ENCODE measurements at places on chromosomes 13 and 19.

DNA sequence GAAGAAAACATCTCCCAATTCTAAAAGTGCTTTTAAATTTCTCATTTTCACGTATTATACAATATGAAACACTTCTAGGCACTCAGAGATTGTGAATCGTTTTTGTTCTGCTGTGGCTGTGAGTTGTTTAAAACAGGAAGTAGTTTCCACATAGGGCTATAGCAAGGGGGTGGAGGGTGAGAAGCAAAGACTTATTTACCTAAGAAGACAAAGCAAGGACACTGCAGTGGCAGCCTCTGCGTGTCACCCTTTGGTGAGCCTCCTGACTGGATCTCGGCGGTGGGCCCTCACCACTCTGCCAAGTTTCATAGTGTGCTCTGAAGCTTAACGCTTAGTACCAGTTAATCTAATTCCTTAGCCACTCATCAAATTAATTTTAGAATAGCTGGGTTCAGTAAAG is 56.8 kb downstream of the TNFSF13B start:
- no peak for DNase-seq

DNA sequence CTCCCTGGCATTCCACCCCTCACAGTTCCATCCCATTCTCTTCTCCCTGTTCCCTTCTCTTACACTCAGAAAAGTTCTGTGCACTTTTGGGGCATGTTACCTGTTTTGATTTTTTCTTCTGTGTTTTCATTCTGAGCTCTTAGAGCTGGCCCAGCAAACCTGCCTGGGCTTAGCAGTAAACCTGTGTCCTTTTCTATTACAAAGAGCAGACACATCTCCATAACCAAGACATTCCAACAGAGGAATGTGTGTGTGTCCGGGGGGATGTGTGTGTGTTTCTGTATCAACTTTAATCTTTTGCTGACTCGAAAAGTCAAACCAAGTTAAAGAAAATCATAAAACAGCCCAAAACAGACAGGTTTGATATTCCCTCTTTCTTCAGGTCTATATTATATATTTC is 49.1 kb upstream of the SOX21 start:
- no peak for DNase-seq

DNA sequence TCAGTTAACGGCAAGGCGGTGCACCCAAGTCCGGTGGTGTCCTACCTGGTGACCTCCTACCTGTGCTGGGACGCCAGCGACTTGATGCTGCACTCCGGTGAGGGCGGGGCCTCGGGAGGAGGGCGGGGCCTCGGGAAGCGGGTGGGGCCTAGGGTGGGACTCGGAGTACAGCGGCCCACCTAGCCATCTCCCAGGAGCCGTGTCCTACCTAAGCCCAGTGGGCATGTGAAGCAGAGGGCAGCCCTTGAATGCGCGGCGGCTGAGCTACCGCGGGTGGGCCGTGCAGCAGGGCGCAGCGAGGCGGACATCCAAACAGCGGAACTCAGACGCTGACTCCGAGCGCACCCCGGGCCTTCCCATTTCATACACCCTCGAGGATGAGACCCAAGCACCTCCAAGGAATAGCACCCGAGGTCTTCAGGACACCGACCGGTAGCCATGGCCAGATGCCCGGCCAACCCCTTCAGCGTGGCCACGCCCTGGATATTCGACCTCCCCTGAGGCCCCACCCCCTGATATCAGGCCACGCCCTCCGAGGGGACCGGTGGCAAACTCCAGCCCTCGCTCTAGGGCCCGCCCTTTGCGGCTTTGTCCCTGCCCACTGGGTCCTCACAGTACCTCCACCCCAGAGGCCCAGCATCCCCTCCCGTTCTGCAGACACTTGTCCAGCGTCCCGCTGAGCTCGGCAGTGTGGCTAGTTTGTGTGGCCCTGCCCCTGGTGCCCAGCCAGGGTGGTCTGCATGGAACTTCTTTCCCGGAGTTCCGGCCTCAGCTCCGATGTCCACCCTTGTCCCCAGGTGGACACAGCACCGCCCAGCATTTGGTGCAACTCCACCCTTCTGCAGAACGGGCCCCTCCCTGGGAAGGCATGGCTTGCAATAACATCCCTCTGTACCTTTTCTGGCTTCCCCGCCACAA is 5.4 kb downstream of the KLK1 start:
- no peak for DNase-seq

- peak; percentile 68 for DNase-seq
Measured at GRCh38 chr19:37719111-37719926, at the start of gene ZNF607. TSS of gene ZNF607 (minus strand) at chr19:37719761. CDS start at chr19:37711618, 8,143 bp downstream.

DNA sequence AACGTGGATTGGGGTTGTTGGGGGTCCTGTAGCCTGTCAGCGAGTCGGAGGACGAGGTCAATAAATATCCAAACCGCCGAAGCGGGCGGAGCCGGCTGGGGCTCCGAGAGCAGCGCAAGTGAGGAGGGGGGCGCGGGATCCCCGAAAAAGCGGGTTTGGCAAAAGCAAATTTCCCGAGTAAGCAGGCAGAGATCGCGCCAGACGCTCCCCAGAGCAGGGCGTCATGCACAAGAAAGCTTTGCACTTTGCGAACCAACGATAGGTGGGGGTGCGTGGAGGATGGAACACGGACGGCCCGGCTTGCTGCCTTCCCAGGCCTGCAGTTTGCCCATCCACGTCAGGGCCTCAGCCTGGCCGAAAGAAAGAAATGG is 754 bp upstream of the SIX5 start:
- DNase-seq, result peak; percentile 57

DNA sequence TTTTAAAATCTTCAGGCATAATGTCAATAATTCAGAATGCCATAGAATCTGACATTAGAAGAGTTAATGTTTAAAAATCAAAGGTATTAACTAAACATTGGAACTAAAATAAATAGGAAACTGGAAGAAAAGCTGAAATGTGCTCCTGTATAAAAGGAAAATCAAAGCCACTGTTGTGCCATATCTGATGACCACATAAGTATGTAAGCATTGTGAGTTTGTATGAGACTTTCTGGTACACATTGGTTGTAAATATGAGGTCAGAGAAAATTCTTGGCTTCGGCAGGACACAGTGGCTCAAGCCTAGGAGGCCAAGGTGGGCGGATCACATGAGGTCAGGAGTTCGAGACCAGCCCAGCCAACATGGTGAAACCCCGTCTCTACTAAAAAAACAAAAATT is 48.3 kb upstream of the INTS6 start:
- no peak for DNase-seq

DNA sequence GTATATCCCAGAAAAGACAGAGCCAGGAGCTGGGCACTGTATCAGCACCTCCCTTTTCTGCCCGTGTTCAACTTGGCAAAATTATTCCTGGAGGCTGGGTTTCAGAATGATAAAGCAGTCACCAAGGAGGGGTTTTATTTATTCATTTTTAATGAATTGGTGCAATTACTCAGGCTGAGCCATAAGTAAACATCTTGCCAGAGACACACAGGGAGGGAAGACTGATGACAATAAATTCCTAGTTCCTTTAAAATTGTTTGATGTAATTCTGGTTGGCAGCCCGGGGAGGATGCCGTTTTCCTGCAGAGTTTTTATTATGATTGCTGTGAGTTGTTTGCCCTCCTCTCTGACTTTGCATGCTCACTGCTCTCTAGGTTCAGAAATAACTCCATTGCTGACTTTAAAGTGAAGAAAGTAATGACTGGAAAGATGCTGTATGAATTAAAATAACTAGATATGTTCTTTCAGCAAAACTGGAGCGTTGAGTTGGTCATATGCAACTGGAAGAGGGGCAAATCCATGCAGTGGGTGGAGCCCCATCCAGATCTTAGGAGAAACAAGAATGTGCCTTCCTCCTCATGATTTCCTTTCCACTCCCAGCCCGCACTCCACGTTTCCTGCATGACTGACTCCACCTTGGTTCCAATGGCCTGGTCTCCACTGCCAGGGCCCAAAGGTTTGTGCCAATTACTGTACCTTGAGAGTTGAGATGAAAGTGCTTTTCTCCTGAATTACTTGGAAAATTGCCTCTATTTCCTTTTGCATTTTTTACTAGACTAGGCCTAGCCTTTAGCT is 182.1 kb downstream of the RFC3 start:
- DNase-seq, result no peak

GRCh38 chr19:287381-287871 is 3.8 kb downstream of the PLPP2 start:
- no peak for DNase-seq
